ENCODE measurements at places on chromosomes 4 and X. TPM values are rescaled to one million over a fixed set of nuclear protein-coding genes. Genes with fewer than 3 reads are reported as not detected.

SHISA3 gene
- total RNA-seq = 3.8 TPM

TCEAL4 gene
- total RNA-seq = 216 TPM

GRCh38 chr4:75973766-75974165, 17.0 kb downstream of the SDAD1 start:
- DNase-seq = no peak

GRCh38 chr4:183666088-183666487, 7.0 kb downstream of the TRAPPC11 start:
- DNase-seq = no peak

DNA sequence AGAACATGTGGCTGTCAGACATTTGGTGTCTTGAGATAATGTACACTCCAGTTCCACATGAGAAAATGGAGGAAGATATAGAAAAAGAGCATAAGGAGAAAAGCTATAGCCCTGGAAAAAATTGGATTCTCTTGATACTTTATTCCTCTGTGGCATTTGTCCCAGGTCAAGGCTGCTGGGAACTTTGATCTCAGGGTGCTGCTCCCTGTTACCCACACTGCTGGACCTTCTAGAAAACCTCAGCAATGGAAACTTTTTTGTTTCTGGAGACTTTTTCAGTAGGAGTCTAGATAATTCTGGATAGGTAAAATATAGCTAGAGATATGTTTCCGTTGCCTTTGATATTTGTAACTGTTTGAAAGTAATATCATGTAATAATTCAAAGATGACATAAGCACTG, 11.1 kb downstream of the ADH1C start:
- DNase-seq = no peak

DNA sequence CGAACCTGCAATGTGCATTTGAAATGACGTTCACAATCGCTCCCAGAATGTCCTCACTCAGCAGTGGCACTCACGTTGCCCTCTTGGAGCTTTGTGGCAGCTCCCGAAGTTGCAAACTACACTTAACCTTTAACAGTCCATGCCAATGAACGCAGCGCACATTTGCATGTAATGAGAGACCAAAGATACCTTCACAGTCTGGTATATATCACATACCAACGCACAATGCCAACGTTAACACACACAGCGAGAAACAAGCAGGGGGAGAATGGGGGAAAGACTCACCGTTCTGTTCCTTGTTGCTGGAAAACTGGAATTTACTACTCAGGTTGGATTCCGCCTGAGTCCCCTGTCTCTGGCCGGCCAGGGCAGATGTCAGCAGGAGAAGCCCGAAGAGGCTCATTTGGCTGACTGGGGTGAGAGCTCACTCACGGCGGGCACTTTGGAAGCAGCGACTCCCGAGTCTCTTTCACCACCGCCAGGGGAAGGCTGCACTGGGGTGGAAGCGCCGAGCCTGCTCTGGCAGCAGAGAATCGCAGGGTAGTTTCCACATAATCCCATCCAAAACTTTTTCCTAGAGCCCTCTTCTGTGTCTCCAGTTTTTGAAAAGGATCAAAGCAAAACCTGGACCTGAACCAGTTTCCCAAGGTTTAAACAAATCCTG, 966 bp downstream of the PDGFC start:
- DNase-seq = peak; percentile 66

DNA sequence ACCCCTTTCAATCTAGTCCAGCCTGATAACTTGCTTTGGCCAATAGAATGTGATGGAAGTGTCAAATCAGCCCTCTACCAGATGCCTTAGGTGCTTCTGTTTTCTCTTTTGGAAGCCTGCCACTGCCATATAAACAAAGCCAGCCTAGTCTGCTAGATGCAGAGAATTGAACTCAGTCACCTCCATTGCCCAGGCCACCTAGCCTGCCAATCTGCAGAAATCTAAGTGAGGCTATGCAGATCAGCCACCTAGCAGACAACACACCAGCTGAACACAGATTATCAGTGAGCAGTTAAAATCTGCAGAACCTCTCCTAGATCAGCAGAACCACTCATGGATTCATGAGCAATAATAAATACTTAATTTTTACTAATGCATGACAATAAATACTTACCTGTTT, 1108.2 kb downstream of the PCDH18 start:
- no peak for DNase-seq

DNA sequence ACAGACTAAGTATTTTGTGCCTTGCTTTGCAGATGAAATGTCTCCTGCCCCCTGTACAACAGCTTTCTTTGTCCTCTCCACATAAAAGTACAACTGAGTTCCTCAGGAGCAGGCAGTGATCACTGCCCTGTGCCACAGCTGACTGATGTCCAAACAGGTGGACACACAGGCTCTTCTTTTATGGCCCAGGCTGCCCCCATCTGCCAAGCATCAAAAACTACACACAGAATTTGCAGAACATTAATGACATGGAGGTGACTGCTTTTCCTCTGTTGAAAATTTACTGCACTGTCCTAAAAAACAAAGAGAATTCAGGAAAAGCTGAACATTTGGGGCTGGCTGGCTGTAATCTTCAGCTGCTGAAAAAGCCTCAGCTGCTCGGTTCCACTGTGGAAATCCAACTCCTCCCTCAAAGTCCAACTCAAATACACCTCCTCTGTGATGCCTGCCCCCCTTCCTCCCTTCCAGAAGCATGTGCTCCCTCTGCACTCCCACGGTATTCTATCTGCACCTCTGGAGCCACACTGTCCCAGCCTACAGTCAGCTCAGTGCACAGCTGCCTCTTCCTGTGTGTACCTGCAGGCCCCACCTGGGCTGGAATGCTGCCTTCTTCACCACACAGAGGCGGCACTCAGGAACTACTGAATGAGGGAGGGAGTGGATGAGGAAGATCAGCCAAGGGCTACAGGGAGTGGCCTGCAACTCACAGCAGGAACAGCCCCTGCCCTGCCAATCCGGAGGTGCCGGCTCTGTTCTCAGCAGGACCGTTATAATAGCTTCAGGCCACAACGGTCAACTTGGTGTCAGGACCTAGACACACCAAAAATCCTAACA, 10.3 kb downstream of the AFAP1 start:
- peak; percentile 78 for DNase-seq

DNA sequence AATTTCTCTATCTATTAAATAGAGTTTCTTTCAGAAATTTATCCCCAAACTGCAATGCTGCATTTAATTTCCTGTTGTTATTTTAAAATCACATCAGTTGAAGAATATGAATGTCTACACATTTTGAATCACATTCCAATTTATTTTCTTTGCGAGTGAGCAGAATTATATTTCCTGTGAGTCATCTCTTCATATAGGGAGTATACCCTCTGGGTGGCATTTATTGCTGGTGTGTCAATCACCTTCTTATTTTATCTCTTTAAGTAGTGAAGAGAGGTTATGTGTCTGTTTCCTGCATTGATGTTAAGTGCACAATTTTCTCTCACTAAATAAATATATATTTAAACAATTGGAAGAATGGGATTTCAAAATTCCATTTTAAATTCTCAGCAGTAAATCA, 511.0 kb upstream of the ATOH1 start:
- no peak for DNase-seq

DNA sequence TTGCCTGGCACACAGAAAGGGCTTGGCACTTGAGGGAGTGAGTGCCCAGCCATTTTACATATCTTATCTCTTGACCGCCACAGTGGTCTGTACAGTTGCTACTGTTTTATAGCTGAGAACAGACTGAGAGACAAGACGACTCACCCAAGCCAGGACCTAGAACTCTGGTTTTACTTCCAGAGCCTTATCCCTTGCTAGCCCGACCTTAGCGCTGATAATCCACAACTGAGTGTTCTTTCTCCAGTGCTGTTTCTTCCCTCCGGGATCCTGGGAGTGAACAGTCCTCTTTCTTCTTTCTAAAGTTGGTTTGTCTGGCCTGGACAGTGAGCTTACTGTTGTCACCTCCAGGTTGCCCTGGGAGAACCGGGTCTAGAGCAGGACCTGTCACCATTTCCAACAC, 52.5 kb upstream of the TADA2B start:
- no peak for DNase-seq
